Hematopoietic multipotent progenitor cell treated with erythropoietin and hydrocortisone succinate and interleukin-3 and kit ligand, for 17 days (in vitro differentiated cells): ENCODE measurements at places on chromosomes 4 and X.

DNA sequence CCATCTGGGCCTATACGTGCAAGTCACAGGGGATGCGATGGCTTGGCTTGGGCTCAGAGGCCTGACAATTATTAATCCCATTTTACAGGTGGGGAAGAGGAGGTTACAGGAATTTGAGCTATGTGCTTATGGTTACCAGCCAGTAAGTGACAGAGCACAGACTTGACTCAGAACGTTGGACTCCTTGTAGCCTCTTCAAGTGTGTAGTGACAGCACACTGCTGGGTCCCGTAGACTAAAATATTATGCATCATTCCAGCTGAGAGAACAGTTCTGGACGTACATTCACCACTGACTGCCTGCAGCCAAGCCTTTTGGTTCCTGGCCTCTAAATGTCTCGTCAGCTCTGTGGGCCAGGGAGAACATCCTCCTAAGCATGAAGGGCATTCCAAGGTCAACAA is 314.5 kb downstream of the GPAT3 start:
- no peak for DNase-seq

DNA sequence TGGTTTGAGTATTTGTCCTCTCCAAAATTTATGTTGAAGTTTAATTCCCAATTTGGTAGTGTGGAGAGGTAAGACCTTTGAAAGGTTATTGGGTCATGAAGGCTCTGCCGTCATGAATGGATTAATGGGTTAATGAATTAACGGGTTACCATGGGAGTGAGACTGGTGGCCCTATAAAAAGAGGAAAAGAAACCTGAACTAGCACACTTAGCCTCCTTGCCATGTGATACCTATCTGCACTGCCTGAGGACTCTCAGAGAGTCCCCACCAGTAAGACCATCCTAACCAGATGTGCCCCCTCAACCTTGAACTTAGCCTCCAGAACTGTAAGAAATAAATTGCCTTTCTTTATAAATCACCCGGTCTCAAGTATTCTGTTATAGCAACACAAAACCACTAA is 39.3 kb downstream of the PAGE1 start:
- DNase-seq, result no peak

- DNase-seq, result no peak
These were observed 67.8 kb upstream of the ETNPPL start for GRCh38 chr4:108830509-108831244.

DNA sequence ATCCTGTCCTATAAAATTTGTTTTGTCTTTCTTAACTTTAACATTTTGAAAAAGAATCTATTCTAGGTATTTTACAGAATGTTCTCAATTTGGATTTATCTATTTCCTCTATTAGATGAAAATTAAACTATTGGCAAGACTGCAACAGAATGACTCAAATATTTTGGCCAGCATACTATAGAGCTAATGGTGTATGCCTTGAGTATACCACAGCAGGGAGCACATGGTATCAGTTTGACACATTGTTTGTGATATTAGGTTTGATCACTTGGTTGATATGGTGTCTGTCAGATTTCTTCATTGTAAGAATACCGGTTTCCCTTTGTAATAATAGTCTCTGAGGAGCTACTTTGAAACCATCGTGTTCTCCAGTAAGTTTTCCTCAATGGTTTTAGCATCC is 87.8 kb upstream of the NPNT start:
- no peak for DNase-seq

DNA sequence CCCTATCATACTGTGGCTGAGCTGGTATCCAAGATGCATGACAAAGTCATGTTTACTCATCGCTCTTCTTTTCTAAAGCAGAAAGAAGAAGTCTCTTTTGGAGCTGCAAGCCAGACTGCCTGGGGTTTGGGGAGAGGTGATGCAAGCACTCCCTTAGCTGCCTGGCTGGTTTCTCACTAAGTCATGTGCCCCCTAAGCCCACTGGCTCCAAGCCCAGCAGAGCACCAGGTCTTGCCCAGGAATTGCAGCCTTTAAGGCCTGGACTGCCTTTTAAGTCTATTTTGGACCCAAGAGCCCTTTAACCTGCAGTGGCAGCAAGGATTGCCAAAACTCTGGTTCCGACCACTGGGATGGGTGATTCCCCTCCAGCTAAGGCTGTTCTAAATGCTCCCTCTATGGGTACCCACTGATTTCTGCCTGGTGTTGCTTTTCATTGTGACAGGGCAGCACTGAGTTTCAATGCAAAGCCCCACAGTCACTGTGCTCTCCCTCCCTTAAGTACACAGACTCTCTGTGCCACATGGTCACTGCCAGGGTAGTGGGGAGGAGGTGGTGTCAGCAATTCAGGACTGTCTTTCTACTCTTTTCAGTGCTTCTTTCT is 548.6 kb downstream of the TLL1 start:
- no peak for DNase-seq
